IMR-90 (cell line): ENCODE measurements at places on chromosomes 7 and 10. TPM values are rescaled to one million over a fixed set of nuclear protein-coding genes. Genes with fewer than 3 reads are reported as not detected.

DNA sequence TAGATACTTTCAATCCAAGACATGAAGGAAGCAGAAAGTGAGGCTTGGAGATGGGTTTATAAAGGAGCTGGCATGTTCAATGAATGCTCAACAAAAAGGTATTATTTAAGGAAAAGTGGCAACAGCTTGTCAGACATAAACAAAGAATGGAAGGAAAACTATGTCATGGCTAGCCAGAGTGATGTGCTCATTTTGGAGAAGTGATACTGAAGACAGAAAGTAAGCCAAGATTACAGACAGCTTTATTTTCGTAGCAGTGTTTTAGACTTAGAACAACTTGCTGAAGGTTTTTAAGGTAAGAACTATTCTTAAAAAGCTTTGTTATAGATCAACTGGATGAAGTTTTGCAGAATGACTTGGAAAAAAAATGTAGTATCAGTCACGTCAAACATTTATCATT, 160.5 kb upstream of the FERD3L start:
- H3K27ac ChIP-seq, result no peak overlapping the region
- no peaks in the 10 kb centered on the region for H3K4me1 ChIP-seq
- H3K27me3 ChIP-seq, result no peaks in the 10 kb centered on the region
- DNase-seq, result no peak
- no peak overlapping the region for H3K4me3 ChIP-seq

- H3K36me3 ChIP-seq, result no peaks in the 10 kb centered on the region
- no peaks in the 10 kb centered on the region for H3K4me1 ChIP-seq
- peaks cover 9% of the 10 kb centered on the region for H3K27me3 ChIP-seq
- H3K4me3 ChIP-seq, result no peak overlapping the region
Observed at GRCh38 chr10:22719406-22720042, 5.1 kb upstream of the PIP4K2A start.

DNA sequence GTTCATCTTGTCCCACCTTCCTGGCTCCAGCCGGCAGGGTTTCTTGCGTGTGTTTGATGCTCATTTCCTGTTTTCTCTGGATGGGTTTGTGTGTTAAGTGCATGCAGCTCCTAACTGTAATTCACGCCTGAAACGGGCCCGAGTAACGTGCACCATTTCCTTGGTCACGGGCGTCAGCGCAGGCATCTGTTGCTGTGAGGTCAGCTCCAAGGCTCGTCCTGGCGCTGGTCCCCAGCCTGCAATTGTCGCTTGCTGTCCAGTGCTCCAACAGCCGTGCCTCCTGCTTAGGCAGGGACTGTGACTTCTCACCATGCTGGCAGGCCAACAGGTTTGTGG, 201.1 kb downstream of the GLRX3 start:
- H3K4me3 ChIP-seq, result no peak overlapping the region
- no peaks in the 10 kb centered on the region for H3K27me3 ChIP-seq
- DNase-seq, result no peak
- H3K27ac ChIP-seq, result no peak overlapping the region
- H3K4me1 ChIP-seq, result no peaks in the 10 kb centered on the region

DNA sequence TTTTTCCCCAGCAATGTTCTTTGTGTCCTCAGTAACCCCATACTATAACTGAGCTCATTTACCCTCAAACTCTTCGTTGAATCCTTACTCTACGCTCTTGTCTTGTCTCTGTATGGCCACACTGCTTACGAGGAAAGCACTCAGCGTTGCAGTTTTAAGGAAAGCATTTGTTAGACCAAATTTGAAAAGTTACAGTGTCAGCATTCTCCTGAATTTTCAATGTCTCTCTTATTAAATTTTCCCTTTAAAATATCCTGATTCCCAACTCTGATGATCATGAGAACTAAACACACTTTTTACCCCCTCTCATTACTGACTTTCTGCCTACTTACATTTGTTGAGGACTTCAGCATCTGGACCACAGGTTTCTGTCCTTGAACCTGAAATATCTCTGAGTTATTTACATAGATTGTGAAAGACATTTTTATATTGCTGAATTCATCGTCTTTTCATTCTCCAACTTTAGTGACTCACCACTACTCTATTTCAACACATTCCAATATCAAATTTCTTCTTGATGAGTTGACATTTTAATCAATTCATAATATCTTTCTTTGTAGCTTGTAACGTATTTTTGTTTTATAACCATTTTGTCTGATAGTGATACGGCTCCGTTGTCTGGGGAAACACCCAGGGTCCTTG, 19.8 kb upstream of the VWDE start:
- no peak overlapping the region for H3K4me3 ChIP-seq
- DNase-seq, result peak; percentile 58
- H3K4me1 ChIP-seq, result no peaks in the 10 kb centered on the region
- H3K27me3 ChIP-seq, result no peaks in the 10 kb centered on the region
- H3K36me3 ChIP-seq, result no peaks in the 10 kb centered on the region

LIPA gene
- total RNA-seq, result 31.9 and 32.5 TPM in 2 replicates

DNA sequence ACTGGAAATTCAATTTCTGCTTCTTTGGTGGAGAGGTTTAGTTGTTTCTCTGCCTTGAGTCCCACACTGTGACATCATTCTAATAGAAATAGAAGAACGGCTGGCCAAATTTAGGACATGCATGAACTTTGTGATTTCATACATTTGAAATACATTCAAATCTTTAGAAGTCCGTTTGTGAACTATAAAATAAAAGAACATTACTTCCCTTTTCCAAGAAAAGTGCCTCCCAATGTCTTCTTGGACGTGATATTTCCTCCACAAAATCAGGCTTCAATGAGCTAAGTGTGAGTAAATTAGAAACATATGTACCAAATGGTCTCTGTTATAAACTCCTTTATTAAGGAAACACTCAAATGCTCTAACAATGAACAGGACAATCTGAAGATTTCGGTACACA, 314.5 kb upstream of the AKR1E2 start:
- no peak overlapping the region for H3K4me3 ChIP-seq
- H3K4me1 ChIP-seq, result no peaks in the 10 kb centered on the region
- no peak overlapping the region for H3K27ac ChIP-seq
- DNase-seq, result no peak

- H3K4me1 ChIP-seq, result no peaks in the 10 kb centered on the region
- DNase-seq, result no peak
- H3K4me3 ChIP-seq, result no peak overlapping the region
- H3K27me3 ChIP-seq, result no peaks in the 10 kb centered on the region
- no peak overlapping the region for H3K27ac ChIP-seq
- no peaks in the 10 kb centered on the region for H3K36me3 ChIP-seq
Observed at GRCh38 chr7:29177963-29178600, 16.5 kb upstream of the CHN2 start.

GRCh38 chr10:47261556-47261955, 38.4 kb upstream of the GDF10 start:
- no peaks in the 10 kb centered on the region for H3K36me3 ChIP-seq
- peaks cover 2% of the 10 kb centered on the region; the same call in 1 of the 2 replicates for H3K4me1 ChIP-seq
- no peak overlapping the region for H3K27ac ChIP-seq

GRCh38 chr7:80583901-80584300, 54.5 kb upstream of the CD36 start:
- H3K27me3 ChIP-seq, result no peaks in the 10 kb centered on the region
- H3K4me3 ChIP-seq, result no peak overlapping the region
- H3K27ac ChIP-seq, result no peak overlapping the region
- H3K4me1 ChIP-seq, result peaks cover 2% of the 10 kb centered on the region; the same call in 1 of the 2 replicates
- H3K36me3 ChIP-seq, result no peaks in the 10 kb centered on the region

SAP25 gene
- total RNA-seq, result not detected in 2 replicates

OR2A7 gene
- total RNA-seq, result not detected in 2 replicates

- H3K4me1 ChIP-seq, result peaks cover 2% of the 10 kb centered on the region
- H3K27ac ChIP-seq, result no peak overlapping the region
- no peak for DNase-seq
- H3K4me3 ChIP-seq, result no peak overlapping the region
- peaks cover 18% of the 10 kb centered on the region for H3K36me3 ChIP-seq
Observed at GRCh38 chr10:74991435-74991834, 120.0 kb upstream of the SAMD8 start.

CDC14C gene
- total RNA-seq, result under 0.01 TPM in 2 replicates
